ENCODE measurements at places on chromosomes 1 and 21.

DNA sequence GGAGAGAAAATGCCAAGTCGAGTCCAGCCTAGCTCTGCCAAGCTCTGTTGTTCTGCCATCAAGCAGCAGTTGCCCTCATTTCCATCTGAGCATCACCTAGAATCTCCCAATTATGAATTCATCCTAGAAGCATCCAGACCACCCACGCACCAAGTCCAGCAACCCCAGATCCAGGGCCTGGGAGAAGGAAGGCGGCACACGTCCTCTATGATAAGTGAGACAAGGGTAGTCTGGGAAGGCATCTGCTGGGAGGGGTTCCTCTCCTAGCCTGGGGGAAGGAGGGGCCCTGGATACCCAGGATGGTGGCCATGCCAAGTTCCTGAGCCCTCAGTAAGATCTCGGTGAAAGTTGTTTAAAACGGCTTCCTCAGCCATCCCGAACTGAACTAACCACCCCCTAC, 70.7 kb downstream of the VWA5B1 start:
- no peak for DNase-seq

GRCh38 chr1:58670181-58670580, 29.7 kb downstream of the MYSM1 start:
- DNase-seq = no peak

DNA sequence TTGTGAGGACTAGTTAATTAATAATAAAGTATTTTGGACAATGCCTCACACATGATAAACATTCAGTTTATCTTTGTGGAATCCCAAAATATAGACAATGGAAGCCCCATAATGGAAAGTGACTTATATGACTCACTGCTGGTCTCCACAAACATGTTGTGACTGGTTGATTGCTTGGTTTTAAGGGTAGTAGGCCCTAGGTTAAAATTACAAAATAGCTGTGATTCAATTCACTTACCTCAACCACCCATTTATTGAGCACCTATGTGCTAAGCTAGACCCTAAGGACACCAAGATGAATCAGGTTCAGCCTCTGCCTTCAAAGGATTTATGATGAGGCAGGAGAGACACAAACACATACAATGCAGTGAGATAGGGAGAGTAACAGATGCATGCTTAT, 42.4 kb downstream of the KANK4 start:
- no peak for DNase-seq

DNA sequence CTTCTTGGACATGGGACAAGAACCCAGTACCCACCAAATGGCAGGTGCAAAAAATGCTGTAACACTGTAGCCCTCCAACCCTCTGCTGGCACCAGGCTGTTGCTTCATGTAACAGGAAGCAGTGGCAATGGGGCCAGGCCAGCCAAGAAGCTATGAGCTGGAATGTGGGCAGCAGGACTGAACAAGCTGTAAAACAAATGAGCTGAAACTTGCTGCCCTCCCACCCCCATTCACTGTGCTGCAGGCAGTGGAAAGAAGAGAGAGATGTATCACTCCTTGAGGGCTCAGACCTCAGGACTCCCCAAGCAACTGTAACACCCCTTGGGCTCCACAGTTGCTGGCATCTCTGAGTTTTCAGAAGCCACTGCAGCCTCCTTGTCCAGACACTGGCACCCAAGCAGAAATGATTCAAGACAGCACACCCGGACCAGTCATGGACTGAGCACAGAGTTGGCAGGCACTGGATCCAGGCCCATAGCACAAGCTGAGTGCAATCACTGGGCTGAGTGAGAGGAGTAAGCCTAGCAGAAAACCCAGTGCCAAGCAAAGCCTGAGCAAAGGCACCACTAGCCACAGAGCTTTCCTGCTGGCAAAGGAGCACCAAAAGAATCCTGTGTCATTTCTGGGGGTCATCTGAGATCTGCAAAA, 321.4 kb upstream of the CXADR start:
- DNase-seq = no peak

- no peak for DNase-seq
These were observed 69.6 kb downstream of the PGM1 start for GRCh38 chr1:63662841-63663240.

- DNase-seq = no peak
These were observed 37.3 kb downstream of the CHAF1B start for GRCh38 chr21:36422279-36423098.

GRCh38 chr1:24526045-24526444, 23.4 kb downstream of the RCAN3 start:
- no peak for DNase-seq

GRCh38 chr1:234617131-234617985, 7.4 kb upstream of the IRF2BP2 start:
- no peak for DNase-seq

DNA sequence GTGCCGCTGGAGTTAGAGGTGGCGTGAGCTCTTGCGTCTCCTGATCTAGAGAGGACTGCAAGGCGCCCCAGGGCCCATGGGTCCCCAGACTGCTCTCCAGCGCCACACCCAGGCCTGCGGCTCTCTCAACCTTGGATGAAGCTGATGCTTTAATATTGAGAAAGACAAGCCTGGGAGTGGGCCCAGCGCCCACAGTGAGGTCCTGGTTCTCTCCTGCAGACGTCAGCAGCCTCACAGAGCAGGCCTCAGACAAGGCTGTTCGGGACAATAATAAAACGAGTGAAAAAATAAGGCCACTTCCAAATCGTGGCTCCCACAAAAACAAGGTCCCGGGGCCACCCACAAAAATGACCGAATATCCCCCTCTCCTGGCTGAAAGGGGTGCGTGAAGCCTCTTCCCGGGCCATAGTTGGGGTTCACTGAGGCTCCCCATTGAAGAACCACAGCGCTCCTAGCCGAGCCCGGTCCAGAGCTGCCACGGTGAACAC, 6.0 kb upstream of the DNMT3L start:
- peak; percentile 65 for DNase-seq

DNA sequence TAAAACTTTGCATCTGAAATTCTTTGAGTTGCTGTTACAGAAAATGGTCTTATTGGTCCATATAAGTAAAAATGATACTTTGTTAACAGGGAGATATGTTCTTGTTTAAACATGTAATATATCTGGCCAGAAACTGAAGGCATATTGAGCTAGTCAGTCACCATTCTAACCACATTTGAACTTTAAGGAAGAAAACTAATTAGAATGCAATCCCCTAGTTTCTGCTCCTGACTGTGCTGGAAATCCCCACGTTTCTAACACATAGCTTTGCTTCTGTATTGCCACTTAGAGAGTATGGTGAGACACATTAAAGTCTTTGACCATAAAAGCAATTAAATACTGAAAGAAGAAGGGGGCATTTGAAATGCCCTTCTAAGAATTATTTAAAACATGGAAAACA, 32.1 kb upstream of the HIVEP3 start:
- DNase-seq = no peak

- DNase-seq = no peak
These were observed 75.4 kb downstream of the UBE4B start for GRCh38 chr1:10108134-10108663.

GRCh38 chr1:245987577-245987976, 519.5 kb downstream of the SMYD3 start:
- DNase-seq = no peak

DNA sequence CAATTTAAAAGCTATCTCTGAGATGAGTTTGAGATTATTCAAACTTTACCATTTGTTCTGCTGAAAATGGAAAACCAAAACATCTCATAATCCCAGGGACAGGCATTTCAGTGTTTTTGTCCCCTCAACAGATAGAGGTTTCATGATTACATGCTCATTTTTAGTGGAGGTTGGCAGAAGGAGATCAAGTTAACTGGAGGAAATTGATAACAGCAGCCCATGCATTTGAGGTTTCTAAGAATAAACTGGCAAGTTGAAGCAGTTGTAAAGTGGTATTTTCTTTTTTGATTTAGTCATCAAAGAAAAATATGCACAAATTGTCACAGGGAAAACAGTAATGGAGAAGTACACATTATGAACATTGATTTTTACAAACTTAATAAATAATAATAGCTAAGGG, 205.8 kb downstream of the PLA2G4A start:
- no peak for DNase-seq

GRCh38 chr21:24896735-24897124, 710.6 kb downstream of the MRPL39 start:
- DNase-seq = no peak

DNA sequence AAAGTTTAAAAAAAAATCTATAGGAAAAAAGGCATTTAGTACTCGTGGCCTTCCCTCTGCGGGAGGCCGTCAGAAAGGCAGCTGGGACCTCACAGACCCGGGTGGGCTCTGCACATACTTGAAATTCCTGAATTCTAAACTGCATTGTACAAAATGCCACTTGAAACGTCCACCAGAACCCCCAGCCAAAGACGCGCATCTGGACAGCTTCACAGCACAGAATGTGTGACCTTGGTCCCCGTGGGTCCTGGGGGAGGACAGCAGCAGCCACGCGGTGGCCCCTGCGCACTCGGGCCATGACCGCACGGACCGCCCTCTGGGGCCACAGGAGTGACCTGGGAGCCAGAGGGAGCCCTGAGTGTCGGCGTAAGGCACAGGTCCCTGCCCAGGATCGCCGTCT, 20.6 kb upstream of the MRPS14 start:
- no peak for DNase-seq

- DNase-seq = peak; percentile 69
These were observed 24.4 kb downstream of the FTCD start for GRCh38 chr21:46130831-46131587.

- no peak for DNase-seq
These were observed 42.0 kb upstream of the FOXO6 start for GRCh38 chr1:41319106-41319755.

DNA sequence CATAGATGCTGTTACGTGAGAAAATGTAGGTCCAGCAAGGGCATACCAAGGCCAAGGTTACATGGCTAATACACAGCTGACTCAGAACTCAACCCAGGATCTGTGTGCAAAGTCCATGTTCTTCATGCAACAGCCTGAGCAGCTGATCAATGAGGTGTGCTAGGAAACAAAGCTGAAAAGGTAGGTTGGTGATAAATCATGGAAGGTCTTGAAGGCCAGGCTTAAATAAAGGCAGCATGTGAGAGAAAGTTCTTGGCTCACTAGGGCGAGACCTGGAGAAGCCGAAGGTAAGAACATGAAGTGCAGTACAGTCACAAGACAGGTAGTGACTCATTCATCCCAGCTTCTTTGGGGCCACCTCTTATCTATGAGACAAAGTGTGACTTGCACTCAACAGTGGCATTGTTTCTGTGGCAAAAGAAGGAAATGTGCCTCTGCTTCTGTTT, 33.4 kb downstream of the TLR5 start:
- no peak for DNase-seq

- DNase-seq = no peak
These were observed 31.9 kb downstream of the SLC1A7 start for GRCh38 chr1:53110370-53111072.

GRCh38 chr1:50742523-50742922, 217.5 kb downstream of the FAF1 start:
- no peak for DNase-seq

DNA sequence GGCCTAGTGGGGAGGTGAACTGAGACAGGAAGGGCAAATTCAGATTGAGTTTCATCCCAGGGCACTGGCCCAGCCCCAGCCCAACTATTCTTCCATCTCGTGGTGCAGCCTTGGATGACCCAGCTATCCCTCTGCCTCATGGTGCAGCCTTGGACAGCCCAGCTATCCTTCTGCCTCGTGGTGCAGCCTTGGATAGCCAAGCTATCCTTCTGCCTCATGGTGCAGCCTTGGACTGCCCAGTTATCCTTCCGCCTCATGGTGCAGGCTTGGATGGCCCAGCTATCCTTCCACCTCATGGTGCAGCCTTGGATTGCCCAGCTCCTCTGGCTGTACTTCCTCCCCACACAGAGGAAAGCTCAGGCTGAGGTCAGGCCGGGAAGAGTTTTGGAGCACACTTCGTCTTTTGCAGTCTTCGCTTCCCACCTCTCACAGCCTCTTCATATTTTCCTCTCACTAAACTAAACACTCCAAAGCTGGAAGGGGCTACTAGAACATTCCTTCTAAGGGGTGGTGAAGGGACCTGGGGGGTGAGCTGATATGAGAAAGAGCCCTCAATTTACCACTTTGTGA, 69.8 kb upstream of the TTC34 start:
- no peak for DNase-seq

GRCh38 chr21:45049714-45050344, 24.6 kb upstream of the ADARB1 start:
- no peak for DNase-seq

DNA sequence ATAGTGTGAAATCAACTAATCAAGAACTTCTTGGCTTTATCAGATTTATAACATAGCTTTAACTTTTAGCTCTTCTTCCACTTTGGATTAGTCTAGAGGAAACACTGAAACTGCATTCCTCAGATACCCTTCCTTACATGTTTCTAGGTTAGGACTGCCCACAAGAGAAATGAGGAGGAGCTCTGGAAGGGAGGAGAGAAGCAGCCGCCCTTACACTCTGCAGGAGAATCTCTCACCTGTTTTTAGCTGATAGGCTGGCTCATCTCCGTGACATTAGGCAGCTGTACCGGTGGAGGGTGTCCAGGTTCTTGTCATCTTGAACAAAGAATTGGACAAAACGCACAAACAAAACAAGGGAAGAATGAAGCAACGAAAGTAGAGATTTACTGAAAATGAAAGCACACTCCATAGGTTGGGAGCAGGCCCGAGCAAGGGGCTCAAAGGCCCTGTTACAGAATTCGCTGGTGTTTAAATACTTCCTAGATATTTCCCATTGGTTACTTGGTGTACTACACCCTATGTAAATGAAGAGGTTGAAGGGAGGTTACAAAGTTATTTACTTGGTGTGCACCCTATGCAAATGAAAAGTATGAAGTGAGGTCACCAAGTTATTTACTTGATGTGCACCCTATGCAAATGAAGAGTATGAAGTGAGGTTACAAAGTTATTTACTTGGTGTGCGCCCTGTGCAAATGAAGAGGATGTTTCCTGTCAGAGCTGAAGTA, 524.9 kb upstream of the CHRM3 start:
- no peak for DNase-seq

- no peak for DNase-seq
These were observed 445.6 kb downstream of the PLPP3 start for GRCh38 chr1:56133522-56134472.

DNA sequence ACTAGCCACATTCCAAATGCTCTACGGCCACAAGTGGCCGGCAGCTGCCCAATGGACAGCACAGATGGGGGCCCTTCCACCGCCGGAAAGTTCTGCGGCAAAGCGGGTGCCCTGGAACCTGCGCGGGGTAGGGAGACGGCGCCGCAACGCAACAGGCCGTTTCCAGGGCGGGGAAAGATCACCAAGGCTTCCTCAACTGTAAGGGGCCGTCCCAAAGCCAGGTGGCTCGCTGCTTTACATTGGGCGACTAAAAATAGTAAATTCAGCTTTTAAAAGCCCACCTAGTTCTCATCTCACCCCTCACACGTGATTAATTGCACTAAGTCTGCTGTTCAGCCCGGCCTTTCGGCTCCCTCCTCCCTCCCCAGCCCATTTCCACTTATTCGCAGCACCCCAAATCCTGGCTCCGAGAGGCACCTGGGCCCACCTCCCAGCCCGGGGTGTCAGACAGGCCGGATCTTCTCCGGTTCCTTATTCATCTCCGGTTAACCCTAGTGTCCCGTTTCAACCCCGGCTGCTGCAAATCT, 643 bp downstream of the CFAP298 start:
- peak; percentile 61 for DNase-seq
